ENCODE measurements at places on chromosomes 13 and 19.
A peak's percentile ranks its signal among the peaks of the same experiment; 100 is the strongest.

GRCh38 chr13:67642657-67643056, 412.5 kb upstream of the PCDH9 start:
- no peak for DNase-seq

DNA sequence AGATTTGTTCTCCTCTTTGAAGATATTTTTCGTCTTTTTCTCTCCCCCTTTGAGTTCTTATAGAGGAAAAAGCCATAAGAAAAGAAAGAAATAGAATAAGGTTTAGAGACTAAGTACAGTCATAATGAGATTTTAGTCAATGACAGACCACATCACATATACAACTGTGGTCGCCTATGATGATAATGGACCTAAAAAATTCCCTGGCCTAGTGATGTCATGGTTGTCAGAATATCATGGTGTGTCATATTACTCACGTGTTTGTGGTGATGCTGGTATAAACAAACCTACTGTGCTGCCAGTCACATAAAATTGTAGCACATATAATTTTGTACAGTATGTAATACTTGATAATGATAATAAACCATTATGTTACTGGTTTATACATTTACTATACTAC, 1096.1 kb downstream of the OLFM4 start:
- no peak for DNase-seq

GRCh38 chr19:41377977-41378709, 1.8 kb downstream of the TMEM91 start:
- peak; percentile 28 for DNase-seq

- no peak for DNase-seq
Measured at GRCh38 chr19:50500060-50500752, 10.8 kb downstream of the JOSD2 start.

DNA sequence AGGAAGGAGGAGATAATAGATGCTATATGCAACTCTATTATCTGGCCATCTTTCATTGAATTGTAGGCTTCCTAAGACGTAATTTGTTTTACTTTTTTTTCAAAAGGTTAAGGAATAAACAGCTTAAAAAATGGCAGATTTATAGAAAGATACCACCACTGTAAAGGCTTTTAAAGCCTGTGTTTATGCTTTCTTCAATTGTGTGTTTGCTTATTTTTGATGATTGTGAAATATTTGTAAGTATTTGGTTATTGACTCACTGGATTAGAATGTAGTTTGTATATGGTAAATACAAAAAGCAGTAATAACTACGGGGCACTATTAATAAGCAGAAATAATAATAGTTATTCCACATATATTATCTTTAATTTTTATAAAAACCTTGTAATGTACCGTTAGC, 437.9 kb downstream of the KLF5 start:
- DNase-seq = no peak

- no peak for DNase-seq
Measured at GRCh38 chr13:76634431-76635191, 251.6 kb downstream of the KCTD12 start.

GRCh38 chr19:20503476-20503875, 62.1 kb downstream of the ZNF737 start:
- DNase-seq = no peak

GRCh38 chr13:69243366-69243765, 864.3 kb upstream of the ATXN8OS start:
- no peak for DNase-seq

DNA sequence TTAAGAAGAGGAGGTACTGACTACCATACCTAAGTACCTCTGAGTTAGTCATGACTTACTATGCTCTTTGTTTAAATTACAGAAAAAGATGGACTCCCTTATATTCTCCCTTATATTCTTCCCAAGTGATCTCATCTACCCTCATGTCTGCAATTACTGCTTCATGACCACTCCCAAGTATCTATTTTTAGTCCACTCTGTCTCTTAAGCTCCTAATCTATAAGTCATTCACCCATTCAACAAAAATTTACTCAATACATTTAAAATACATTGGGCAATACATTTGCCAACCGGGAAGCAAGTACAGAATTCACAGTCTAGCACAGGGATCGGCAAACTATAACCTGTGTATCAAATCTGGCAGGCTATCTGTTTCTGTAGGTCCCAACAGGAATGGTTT, 42.6 kb downstream of the KPNA3 start:
- no peak for DNase-seq

DNA sequence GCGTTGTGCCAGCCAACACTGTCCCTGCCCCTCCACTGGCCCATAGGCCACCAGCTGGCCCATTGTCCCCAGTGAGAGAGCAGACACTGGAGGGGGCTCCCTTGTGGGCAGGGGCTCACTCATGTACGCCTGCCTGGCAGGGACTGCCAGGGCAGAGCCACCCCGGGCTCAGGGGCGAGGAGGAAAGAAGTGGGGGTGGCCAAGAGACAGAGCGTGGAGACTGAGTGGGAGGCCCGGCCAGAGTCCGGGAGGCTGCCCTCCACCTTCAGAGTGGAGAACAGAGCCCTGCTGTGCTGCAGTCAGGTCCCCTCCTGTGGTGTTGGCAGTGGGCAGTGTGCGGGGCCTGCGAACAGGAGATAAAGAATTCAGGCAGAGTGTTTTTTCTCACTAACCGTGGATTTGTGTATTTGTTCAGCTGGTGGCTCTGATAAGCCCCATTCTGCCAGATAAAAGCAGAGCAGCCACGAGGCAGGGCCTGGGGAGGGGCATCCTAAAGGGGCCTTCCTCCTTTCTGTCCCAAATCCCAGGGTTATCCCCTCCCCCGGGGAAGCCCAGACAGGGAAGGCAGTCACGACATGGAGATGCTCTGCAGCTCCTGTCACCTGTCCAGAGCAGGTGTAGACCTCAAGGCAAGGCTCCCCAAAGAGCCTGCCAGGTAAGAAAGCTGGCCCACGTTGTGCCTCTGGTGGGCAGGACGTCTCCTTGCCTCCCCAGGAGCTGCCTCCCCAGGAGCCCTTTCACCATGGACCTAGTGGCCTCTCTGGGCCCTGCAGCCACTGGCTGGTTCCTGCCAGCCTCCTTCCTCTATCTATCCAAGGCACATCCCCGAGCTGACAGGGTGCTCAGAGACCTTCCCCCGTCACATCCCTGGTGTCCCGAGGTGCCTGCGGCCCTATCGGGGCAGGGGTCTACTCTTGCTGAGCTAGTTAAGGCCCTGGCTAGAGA, 33.0 kb downstream of the LYL1 start:
- no peak for DNase-seq

GRCh38 chr19:44689290-44690130, 9.4 kb upstream of the CEACAM16 start:
- DNase-seq = no peak

GRCh38 chr13:101736566-101736965, 284.1 kb downstream of the ITGBL1 start:
- DNase-seq = no peak

DNA sequence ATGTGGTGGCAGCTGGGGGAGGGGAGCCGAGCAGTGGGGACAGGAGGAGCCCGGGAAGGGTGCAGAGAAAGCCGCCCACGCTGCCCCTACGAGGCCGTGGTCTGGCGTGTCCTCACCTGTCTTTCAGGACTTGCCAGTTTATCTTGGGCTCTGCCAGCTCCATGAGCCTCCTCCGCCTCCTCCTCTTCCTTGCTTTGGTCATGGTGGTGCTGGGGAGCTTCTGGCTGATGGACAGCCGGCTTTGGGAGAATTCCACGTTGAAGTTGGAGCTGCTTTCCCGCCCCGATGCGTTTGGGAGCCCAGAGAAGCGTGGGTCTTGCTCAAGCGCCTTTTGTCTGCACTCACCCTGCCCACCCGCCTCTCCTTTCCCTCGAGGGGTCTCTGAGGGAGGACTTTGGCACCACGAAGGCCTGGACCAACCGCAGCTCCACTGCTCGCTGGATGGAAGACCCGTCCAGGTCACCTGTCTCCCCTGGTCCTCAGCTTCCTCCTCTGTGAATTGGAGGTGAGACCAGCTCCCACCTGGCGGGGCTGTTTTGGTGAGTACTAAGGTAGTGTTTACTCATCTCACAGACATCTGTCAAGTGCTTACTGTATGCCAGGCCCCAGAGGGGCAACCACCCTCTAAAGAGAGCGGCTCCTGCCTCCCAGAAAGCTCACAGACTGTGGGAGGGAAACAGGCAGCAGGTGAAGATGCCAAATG, 29.7 kb upstream of the MIER2 start:
- no peak for DNase-seq

DNA sequence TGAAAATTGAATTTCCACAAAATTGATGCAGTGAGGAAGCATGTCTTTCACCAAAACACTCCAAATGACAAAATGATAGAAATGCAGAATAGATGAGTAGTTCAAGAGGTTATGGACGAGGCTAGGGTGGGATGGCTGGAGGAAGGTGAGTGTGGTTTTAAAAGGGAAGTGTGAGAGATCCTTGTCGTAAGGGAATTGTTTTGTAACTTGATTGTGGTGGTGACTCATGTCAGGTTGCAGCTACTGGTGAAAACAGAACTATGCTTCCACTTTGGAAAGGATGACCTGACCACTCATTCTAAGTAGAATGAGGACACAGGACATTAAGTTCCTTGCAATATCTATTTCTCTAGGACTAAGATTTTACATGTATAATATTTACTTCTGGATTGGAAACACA, 345.7 kb downstream of the MTUS2 start:
- DNase-seq = no peak

- DNase-seq = no peak
Measured at GRCh38 chr19:21454901-21455300, 50.5 kb upstream of the ZNF429 start.

DNA sequence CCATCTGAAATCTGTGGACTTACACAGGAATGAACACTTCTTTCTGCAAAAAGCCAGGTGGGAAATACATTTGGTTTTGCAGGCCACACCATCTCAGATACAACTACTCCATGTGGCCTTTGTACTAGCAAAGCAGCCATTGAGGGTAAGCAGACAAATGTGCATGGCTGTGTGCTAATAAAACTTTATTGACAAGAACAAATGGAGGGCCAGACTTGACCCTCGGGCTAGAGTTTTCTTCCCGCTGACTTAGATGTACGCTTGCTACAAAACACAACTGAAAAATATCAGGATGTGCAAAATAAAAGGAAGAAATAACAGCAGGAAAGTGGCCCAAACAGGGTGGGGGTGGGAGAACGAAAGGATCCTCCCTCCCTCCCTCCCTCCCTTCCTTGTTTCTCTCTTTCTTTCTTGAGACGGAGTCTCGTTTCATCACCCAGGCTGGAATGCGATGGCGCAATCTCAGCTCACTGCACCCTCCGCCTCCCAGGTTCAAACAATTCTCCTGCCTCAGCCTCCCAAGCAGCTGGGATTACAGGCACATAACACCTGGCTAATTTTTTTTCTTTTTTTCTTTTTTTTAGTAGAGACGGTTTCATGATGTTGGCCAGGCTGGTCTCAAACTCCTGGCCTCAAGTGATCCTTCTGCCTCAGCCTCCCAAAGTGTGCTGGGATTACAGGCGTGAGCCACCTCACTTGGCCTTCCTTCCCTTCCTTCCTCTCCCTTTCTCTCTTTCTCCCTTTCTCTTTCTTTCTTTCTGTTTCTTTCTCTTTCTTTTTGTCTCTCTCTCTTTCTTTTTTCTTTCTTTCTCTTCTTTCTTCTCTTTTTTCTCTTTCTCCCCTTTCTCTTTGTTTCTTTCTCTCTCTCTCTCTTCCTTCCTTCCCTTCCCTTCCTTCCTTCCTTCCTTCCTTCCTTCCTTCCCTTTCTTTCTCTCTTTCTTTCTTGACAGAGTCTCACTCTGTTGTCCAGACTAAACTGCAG, 29.3 kb downstream of the CCL25 start:
- DNase-seq = no peak

DNA sequence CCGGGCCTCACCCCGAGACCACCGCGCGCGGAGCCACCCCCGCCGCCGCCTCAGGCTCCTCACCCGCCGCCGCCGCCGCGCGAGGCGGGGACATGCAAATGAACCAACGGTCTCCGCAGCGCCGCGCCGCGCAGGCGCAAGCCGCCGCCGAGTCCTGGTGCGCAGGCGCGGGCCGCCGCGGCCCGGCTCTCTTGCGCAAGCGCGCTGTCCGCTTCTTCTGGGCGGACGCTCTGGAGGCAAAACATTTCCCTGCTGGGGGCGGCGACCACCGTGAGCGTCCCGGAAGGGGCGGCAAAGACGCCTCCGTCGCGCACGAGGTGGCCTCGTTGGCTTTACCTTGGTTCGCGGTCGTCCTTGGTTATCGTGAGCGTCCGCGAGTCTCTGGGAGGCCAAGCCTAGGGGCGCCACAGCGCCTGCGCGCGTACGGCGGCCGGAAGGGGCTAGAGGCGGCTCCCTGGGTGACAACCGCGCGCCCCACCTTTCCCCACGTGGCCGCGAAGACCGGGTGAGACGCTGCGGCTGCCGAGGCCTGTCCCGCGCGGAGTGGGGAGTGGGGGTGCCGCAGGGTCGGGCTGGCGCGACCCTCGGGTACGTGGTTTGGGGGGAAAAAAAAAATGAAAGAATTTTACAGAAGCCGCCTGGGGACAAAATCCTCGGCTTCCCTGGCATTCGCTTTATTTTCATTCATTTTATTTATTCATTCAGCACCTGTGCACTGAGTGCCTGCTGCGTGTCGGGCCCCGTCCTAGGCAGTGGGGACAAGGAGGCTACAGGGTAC, at the start of the genes ARMC6 and SUGP2:
TSS of gene ARMC6 (plus strand) at position 178 of the 778 bp plus-strand sequence. CDS start 607 bp downstream, outside the sequence.
TSS of gene SUGP2 (minus strand) at position 92 of the 778 bp plus-strand sequence. CDS start 2,446 bp downstream, outside the sequence.
- no peak for DNase-seq

All from iPS DF 19.7 (cell line).